ENCODE measurements at places on chromosomes 3 and 15.

- no peak for DNase-seq
These were observed 29.9 kb downstream of the CHSY1 start for GRCh38 chr15:101221902-101222301.

GRCh38 chr3:165194511-165195240 lies 1.5 kb downstream of the SLITRK3 start:
- no peak for DNase-seq

GRCh38 chr3:197888511-197888910 lies 61.5 kb upstream of the RPL35A start:
- DNase-seq = no peak

- DNase-seq = no peak
These were observed 17.8 kb upstream of the SERPINI2 start for GRCh38 chr3:167491621-167492020.

DNA sequence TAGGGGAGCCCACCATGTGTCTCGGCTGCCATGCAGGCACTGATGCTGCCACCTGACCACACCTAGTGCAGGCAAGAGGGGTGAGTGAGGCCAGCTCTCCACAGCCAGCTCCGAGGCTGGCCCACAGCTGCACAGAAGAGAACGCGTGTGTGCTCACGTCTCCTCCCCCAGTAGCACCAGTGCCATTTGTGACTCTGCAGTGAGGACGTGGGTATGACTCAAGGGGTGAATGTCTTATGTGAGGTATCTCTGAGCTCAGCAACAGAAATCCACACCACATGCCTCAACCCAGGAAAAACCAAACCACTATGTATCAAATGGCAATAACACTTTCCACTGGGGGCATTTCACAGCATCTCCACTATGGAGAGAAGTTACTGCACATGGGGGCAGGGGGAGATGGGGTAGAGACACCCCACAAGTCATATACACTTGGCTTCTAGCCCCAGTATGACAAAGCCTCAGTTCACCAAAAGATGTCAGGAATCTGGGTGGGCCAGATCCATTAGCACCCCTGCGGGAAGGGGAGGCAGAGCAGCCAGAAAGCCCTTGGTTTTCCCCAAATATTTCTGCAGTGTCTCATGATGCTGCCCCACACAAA lies 87.6 kb downstream of the LRIG1 start:
- no peak for DNase-seq

- DNase-seq = no peak
These were observed 41.5 kb upstream of the ATP2B2 start for GRCh38 chr3:10546820-10547263.

GRCh38 chr15:72850833-72851232 lies 67.3 kb upstream of the ADPGK start:
- no peak for DNase-seq

DNA sequence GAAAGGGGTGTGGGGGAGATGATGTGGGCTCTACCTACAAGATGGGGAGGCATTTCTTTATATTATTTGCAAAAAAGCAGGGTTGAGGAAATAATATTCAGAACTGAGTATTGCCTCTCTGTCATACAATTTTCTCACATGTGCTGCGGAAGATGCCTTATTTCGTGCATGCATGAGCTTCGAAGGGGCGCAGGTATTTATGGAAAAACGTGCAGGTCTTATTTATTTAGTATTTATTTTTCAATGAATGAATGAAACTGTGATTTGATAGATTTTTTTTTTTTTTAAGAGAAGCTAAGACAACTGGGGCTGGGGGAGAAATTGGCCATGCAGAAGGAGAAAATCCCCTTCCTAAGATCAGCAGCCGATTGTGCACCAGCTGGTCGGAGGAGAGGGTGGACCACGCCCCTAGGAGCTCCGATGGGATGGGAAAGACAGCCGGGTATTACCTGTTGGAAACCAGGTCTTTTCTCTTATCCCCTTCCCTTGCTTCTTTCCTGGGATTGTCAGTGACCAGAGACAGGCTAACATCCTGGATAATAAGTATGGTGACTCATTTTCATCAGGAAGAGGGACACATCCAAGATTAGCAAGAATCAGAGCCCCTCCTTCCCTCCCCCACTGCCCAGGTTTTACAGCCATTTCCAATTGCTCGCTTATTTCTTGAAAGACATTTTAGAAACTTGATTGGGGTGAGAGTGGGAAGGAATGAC lies 875 bp downstream of the GAP43 start:
- no peak for DNase-seq

All from iPS DF 6.9 (cell line).